ENCODE measurements at places on chromosomes 3 and 15. TPM values are rescaled to one million over a fixed set of nuclear protein-coding genes. Genes with fewer than 3 reads are reported as not detected.

- DNase-seq, result no peak
Observed at GRCh38 chr3:134106580-134106979, 76.9 kb upstream of the SLCO2A1 start.

DNA sequence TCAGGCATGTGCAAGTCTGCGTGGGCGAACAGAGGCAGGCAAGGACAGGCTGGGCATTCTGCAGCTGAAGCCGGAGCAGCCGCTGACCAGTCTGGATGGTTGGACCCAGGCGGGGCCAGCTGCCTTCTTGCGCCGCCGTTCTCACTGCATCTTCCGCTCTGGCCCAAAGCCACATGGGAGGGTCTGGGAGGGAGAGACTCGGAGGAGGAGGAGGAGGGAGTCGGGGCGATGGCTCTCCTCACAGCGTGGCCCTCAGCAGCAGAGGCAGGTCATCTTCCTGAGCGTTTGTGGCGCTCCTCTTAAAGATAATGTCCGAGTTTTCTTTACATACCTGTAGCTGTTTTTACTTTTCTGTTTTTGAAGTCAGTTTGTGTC lies 5.9 kb downstream of the CLK3 start:
- DNase-seq, result no peak

GRCh38 chr3:116440196-116440595 lies 5.1 kb downstream of the LSAMP start:
- DNase-seq, result no peak

DNA sequence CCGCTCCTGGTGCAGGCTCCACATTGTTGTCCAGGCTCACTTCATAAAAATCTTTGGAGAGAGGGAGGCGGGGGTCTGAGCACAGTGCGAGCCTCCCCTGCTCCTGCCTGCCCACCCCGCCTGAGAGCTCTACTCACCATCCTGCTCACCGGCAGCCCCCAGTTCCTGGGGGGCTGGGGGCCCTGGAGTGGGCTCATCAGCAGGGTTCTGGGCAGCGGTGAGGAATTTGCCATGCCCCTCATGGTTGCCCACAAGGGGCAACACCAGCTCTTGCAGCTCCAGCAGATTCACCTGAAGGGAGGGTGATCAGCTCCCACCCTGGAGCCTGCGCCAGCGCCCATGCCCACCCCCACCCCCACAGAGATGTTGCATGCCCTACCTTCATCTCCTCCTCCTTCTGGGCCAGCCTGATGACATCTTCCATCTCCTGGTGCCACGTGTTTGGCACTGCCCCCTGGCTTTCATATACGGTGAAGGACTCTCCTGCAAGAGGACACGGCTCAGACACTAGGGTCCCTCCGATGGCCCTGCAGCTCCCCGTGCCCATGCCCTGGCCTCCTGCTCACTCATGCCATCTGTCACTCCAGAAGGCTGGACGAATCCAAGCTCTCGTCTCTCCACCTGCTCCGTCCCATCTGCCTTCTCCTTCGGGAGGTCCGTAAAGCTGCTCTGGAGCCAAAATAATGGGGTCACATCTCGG lies 162.1 kb downstream of the TBC1D2B start:
- DNase-seq, result no peak

DNA sequence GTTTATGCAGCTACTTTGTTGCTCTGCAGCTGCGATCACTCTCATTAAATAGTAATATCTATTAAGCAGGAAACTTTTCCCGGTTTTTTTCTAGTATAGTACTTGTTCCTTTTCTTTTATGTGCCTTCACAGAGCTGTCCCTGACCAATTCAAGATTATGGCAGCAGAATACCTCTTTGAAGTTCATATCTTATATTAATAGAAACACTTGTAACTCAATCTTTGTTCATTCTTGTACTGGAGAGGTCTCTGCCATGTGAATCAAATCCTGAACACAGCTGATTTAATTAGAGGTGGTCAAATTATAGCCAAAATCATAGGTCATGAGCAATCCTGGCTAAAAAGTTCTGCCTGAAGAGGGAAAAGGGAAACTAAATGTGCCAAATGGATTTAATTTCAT lies 399.0 kb upstream of the ARHGEF26 start:
- no peak for DNase-seq

GRCh38 chr3:198081421-198081844 lies 121.4 kb downstream of the LMLN start:
- DNase-seq, result no peak

- DNase-seq, result no peak
Observed at GRCh38 chr15:73845507-73845906, 27.9 kb upstream of the TBC1D21 start.

DNA sequence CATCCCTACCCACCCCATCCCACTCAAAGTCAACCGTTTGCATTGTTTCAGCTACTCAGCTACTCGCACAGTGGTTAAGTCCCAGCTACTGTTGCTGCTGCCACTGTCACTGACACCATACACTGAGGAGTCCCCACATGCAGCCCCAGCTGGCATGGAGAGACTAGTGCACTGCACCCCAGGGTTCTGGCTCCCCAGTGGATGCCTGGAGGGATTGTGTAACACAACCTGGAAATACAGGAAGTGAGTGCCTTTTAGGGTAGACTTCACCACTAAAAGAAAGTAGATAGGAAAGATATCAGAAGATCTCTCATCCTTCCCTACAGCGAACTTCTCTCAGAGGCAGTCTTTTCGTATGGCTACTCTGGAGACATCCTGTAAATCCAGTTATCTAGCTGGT lies 169.2 kb upstream of the STRIT1 start:
- DNase-seq, result no peak

OXSM gene
- total RNA-seq, result 19.3 TPM

CFAP92 gene
- not detected for total RNA-seq
